ENCODE measurements at places on chromosomes 16 and 17.

GRCh38 chr17:16905593-16906191 is 66.2 kb downstream of the TNFRSF13B start:
- H3K4me3 ChIP-seq = no peak overlapping the region
- H3K4me1 ChIP-seq = no peaks in the 10 kb centered on the region
- no peaks in the 10 kb centered on the region for H3K27me3 ChIP-seq
- DNase-seq = no peak
- H3K36me3 ChIP-seq = no peaks in the 10 kb centered on the region

DNA sequence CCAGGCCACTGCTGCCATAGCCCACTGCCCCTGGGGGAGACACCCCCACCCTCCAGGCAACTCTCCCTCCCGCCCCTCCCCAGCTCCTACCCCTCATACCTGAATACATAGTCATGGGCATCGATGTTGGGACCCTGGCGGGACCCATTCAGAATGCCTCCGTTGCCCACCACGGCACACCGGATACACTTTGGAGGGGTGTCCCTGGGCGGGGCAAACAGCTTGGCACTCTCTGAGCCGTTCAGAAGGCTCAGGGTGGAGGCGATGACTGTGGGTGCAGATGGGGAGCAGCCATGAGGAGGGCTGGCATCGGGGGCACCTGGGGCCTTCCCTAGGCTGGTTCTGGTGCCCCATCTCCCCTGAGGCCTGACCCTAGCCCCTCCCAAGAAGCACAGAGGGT is 12.6 kb downstream of the ST6GALNAC2 start:
- no peak for DNase-seq
- H3K27me3 ChIP-seq = no peaks in the 10 kb centered on the region
- no peaks in the 10 kb centered on the region for H3K4me1 ChIP-seq
- H3K36me3 ChIP-seq = no peaks in the 10 kb centered on the region

DNA sequence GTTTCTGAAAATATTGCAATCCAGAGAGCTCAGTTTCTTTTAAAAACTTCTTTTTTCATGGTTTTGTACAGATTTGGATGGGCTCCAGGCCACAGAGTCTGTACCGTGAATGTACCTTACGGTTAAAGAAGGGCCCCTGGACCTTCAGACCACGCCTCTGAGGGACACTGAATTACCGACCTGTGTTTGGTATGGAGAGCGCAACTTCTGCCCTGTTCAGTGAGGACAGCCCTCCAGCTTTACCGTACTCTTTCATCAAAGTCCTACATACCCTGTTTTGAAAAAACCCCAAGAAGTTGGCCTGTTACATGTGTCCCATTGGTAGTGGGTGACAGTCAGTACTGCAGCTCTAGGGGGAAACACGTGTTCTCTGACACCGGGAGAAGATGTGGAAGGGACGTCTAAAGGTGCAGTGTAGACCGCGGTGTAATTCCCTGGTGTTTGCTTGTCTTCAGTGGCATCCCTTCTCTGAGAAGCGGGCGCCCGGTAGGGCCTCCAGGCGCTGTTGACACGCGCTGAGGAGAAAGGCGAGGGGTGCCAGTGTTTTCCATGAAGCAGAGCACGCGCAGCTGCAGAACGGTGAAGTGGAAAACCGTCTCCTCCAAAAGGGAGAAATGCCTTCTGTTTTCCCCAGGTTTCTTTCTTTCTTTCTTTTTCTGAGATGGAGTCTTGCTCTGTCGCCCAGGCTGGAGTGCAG is 6.2 kb downstream of the PGS1 start:
- H3K36me3 ChIP-seq = no peaks in the 10 kb centered on the region
- no peak overlapping the region for H3K4me3 ChIP-seq
- H3K4me1 ChIP-seq = peaks cover 11% of the 10 kb centered on the region
- no peak for DNase-seq
- H3K27me3 ChIP-seq = no peaks in the 10 kb centered on the region
- no peak overlapping the region for H3K27ac ChIP-seq

GRCh38 chr17:74814453-74814852 is 38.3 kb upstream of the NAT9 start:
- DNase-seq = no peak
- no peak overlapping the region for H3K27ac ChIP-seq
- no peak overlapping the region for H3K4me3 ChIP-seq
- no peaks in the 10 kb centered on the region for H3K36me3 ChIP-seq
- H3K27me3 ChIP-seq = no peaks in the 10 kb centered on the region

GRCh38 chr16:68444056-68444657 is 4.2 kb downstream of the SMPD3 start:
- no peaks in the 10 kb centered on the region for H3K27me3 ChIP-seq
- no peak overlapping the region for H3K27ac ChIP-seq
- DNase-seq = peak; percentile 73
- peaks cover 14% of the 10 kb centered on the region for H3K4me1 ChIP-seq
- H3K36me3 ChIP-seq = no peaks in the 10 kb centered on the region

All from pancreas (tissue), 10 donors.